ENCODE measurements at places on chromosomes 3 and 15.
A peak's percentile ranks its signal among the peaks of the same experiment; 100 is the strongest.

DNA sequence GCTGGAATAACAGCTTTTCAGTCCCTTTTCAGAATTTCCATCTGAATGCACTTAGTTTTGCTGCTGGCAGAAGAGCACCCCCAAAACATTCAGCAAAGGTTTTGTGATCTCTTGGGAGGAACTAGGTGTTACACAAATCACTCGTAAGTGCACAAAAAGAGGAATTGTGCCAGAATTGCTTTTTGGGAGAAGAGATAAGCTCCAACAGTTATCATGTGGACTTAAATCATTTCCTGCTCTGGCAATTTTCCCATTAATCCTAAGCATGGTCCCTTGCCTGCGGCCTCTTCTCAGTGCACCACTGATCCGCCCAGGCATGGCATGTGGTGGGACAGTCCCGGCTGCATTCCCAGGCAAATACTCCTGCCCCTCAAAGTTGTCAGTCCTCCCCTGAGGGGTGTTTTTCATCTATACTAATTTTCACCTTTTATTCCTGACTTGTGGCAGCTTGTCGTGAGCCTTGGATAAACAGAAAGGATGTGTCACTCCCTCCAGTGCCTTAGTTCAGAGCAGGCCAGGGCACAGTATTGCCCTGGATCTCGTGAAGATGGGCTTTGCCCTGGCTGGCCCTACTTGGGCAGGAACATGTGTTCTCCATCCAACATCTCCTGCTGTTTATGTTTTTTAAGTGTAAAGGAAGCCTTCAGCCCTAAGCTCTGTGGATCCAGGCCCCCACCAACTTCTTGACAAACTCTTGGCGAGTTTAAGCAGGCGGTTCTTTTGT lies 44.6 kb upstream of the VILL start:
- DNase-seq: no peak

GRCh38 chr15:54605043-54605442 lies 591.7 kb downstream of the RSL24D1 start:
- DNase-seq: no peak

GRCh38 chr15:101407439-101407838 lies 82.1 kb downstream of the PCSK6 start:
- no peak for DNase-seq

DNA sequence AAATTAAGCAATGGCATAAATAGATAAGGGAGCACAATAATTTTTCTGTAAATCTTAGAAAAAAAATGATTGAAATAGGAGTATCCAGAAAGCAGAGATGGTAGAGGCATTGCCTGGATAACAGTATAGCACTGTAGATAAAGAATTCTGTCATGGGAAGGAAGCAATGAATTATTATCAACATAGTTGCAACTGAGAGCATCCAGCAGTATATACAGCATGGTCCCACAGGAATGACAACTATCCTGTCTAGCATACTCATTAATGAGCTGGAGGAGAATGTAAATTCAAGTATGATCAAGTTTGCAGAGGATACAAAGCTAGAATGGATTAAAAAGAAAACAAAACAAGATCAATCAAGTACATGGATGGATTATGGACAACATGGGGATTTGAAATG lies 90.8 kb downstream of the DPH6 start:
- DNase-seq: no peak

- DNase-seq: no peak
These were observed 127.2 kb upstream of the DPH6 start for GRCh38 chr15:35673093-35673684.

DNA sequence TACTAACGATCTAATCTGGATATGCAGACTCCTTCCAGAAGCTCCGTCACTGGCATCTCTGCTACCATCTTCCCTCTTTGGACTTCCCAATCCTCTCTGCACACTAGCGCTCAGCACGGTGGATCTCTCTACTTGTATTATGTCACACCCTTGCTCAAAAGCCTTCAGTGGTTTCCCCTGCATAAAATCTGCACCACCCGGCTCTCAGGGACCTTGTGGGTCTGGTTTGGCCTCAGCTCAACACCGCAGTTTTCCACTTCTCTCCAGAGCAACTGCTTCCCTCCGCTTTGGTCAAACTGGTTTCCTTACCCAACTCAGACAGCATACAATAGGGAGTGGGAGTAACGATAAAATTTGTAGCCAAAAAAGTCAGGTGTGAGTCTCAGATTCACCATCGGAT lies 30.7 kb upstream of the HES1 start:
- DNase-seq: no peak

- no peak for DNase-seq
These were observed 27.4 kb downstream of the GORASP1 start for GRCh38 chr3:39080026-39080425.

- no peak for DNase-seq
These were observed 6.7 kb downstream of the COLQ start for GRCh38 chr3:15514663-15515340.

DNA sequence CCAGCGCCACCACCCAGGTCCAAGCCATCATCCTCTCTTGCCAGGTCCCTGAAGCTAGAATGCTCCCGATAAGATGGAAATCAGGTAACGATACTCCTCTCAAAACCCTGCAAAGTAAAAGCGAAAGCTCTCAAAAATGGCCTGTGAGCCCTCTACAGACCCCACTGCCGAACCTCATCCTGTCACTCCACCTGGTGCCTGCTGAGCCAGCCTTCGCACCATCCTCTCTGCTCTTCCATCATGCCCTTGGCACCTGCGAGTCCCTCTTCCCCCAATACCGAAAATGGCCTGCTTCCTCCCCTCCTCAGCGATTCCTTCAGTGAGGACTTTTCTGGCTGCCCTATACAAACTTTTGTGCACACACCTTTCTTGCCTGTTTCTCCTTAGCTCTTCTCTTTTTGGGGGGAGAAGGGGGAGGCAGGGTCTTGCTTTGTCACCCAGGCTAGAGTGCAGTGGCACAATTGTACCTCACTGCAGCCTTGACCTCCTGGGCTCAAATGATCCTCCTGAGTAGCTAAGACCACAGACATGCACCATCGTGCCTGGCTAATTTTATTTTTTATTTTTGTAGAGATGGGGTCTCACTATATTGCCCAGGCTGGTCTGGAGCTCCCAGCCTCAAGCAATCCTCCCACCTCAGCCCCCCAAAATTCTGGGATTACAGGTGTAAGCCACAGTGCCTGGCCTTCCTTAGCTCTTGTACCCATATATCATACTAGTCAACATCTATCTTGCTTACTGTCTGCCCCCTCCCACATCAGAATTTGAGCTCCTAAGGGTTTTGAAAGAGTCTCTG lies 3.0 kb downstream of the IDH2 start:
- no peak for DNase-seq

- no peak for DNase-seq
These were observed 43.0 kb downstream of the FLNB start for GRCh38 chr3:58051196-58051595.

- no peak for DNase-seq
These were observed 6.6 kb downstream of the SOX2 start for GRCh38 chr3:181718369-181718768.

DNA sequence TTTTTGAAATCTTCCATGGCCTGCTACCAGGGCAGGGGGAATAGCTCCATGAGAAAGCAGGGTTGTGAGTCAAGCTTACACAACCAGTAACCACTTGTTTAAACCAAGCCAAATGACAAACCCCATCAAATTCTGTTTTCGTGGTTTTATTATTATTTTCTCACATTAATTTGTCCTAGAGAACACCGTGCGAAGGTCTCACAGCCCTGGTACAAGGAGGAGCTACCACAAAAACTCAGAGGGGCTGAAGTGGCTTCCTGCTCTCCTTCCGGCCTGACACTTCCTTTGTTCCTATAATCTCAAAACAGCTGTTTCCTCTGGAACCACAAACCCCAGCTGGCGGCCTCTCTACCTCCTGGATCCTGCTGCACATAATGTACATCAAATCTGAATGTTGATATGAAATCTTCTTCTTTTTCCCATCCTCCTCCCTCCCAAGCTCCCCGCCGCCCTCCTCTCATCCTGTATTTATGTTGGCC lies 375.9 kb downstream of the MCTP2 start:
- DNase-seq: no peak

GRCh38 chr15:53535886-53536285 lies 223.6 kb downstream of the WDR72 start:
- no peak for DNase-seq

- no peak for DNase-seq
These were observed 58.1 kb downstream of the ABHD2 start for GRCh38 chr15:89146366-89146765.

DNA sequence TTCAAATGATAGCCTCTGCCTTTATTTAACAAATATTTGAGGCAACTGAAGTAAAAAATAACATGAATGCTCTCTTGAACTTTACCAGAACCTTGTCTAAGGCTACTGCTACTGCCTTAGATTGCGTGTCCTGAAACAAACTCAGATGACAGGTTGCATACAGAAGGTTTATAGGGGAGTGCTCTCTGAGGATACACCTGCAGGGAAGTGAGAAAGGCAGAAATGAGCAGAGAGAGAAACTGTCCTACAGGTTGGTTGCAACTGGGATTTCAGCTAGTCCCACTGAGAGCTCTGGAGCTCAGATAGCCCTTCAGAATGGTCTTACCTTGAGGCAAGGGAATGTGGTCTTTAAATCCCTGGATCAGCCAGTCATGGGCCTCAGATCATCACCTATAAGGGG lies 165.5 kb downstream of the IL5RA start:
- DNase-seq: no peak

DNA sequence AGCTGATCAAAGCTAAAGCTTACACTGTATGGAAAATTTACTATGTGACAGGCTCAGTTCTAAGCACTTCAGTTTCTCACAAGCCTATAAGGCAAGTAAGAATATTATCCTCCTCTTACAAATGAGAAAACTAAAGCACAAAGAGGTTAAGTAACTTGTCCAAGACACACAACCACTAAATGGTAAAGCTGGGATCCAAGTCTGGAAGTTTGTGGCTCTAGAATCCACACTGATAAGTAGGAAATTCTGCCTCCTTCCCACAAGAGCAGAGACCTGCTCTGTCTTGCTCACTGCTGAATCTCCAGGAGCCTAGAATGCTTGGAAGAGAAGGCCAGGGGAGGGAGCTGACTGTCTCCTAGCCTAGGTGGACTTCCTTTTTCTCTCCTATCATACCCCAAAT lies 60.6 kb downstream of the MAGI1 start:
- DNase-seq: no peak

DNA sequence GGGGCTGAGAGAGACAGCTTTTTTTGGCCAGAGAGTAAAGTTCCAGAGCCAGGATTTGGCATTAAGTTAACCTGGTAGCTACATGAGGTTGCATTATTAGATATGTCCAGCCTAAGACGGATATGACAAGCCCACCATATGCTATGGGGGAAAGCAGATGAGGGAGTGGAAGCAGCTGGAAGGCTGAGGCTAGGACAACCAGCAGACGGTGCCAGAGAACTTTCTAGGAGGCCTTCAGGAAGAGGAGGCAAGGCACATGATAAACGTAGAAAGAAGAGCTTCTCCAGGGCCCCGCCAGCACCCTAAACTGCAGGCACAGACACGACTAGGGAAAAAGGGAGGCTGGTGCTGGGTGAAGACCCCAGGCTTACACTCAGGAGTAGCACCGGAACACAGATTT lies 87.0 kb downstream of the CTNNB1 start:
- DNase-seq: no peak

DNA sequence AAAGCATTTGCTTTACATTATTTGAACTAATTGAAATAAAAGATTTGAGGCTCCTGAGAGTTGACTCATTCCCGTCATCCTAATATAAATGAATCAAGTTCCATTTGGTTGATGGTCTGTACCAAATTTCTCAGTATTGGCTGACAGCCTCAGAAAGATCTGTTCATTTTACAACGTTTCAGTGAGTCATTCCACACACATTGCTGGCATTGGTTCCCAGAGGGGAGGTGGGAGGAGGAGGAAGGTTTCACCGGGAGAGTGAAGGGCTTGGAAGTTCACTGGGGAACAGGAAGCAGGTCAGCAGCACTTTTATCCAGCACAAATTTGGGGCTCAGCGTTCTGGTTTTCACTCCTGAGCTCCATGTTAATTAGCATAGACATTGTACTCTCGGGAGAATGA lies 176.7 kb upstream of the CADPS start:
- DNase-seq: no peak

DNA sequence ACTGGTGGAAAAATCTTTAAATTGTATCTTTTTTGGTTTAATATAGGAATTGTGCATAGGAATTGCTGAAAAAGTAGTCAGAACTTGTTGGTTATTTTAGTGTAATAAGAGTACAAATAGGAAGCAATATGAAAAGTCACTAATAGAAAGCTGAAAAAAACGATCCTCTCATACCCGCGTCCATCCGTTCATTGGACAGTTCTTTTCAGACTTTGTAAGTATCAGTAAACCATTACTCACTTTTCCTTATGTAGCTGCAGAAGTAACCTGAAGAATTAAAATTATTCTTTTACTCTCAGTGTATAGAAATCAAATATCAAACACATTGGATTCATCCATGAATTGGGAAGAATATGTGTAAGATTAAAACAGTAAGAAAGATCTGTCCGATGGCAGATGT lies 4.4 kb downstream of the FNDC3B start:
- DNase-seq: no peak

- DNase-seq: no peak
These were observed 17.7 kb downstream of the KLF15 start for GRCh38 chr3:126339466-126339865.

GRCh38 chr3:69460034-69460433 lies 74.1 kb upstream of the FRMD4B start:
- DNase-seq: no peak

DNA sequence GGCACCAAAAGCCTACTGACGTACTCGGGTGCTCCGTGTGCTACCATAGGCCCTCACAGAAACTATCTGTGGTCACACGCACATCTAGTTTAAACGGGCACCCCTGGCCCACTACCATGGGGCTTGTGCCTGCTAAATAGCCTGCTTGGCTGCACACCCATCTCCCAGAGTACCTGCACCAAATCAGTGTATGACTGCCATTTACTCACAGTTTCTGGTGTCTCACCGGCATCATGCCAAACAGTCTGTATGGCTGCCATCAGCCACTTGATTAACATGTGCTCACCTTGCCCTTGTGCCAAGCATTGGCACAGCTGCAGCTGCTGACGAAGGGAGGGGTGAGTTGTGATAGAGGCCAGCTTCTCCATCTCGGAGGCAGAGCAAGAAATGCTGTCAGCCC lies 232.7 kb downstream of the IGSF11 start:
- peak; percentile 72 for DNase-seq

DNA sequence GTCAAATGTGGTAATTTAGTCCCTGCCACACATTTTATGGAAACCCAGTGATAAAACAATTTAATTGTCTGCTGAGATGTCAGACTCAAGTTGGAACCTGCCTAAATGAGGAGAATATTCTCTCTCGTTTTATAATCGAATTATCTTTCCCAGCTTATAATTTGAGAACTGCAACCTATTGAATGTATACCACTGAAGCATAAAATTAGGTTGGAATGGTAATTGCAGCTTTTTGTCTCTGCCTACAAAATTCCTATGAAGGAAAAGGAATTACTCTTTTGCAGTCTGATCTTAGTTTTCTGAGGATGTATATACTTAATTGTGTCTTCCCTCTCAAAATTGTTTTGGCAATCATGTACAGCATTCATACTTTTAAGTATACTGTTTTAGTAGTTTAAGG lies 28.9 kb downstream of the RAD51 start:
- no peak for DNase-seq

Measured in SHP77 (cell line).